Memory B cell (primary cell): ENCODE measurements at places on chromosomes 3 and 15.
A peak's percentile ranks its signal among the peaks of the same experiment; 100 is the strongest.

GRCh38 chr3:14605744-14606143 lies 45.8 kb upstream of the CCDC174 start:
- H3K27me3 ChIP-seq: peaks cover 25% of the 10 kb centered on the region
- no peaks in the 10 kb centered on the region for H3K4me1 ChIP-seq
- DNase-seq: no peak
- H3K4me3 ChIP-seq: no peak overlapping the region

DNA sequence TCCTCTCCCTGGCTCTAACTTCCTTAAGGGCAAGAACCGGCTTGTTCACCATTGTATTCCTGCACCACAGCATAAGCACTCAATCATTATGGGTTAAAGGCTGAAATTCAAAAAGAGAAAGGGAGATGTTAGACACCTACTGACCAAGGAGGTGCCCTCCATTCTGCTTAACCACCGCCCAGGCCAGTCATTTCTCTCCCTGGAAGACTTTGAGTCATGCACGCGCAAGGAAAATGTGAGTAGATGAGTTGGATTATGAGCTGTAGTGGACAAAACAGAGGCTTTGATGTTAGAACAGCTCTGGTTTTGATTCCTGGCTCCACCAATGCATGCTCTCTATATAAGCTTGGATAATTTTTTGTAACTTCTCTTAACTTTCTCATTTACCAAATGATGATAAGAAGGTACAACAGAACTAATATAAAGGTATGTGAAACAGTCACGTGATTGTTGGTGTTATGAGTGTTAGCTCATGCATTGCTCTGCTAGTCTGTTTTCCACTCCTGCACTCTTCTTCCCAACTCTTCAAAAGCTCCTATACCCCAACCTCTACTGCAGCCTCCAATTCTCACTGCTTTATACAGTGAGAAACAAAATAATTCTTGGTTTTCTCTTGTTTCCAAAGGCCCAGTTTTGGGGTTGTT lies 148.4 kb upstream of the ATP11B start:
- no peak overlapping the region for H3K4me3 ChIP-seq
- no peak for DNase-seq
- H3K36me3 ChIP-seq: peaks cover 3% of the 10 kb centered on the region
- H3K27ac ChIP-seq: no peak overlapping the region
- H3K27me3 ChIP-seq: peaks cover 14% of the 10 kb centered on the region
- no peaks in the 10 kb centered on the region for H3K4me1 ChIP-seq

- no peak overlapping the region for H3K4me3 ChIP-seq
- H3K27ac ChIP-seq: no peak overlapping the region
- H3K36me3 ChIP-seq: no peaks in the 10 kb centered on the region
These were observed 40.8 kb downstream of the MGLL start for GRCh38 chr3:127781411-127782001.

DNA sequence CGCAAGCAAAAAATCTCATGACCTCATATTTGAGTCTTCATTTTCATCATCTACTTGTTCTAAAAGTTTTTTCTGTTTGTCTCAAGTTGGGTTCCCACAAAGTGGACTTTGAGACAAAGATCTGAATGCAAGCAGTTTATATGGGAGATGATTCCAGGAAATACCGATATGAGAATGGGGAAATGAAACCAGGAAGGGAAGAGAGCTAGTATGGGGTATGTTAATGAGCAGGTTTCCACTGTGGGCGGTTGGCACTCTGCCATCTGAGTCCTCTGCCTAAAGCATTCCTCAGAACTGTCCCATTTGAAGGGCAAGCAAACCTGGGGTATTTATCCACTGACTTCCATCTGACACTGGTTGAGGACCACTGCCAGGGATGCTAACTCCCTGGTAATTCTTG lies 8.8 kb downstream of the ADPRH start:
- H3K27ac ChIP-seq: peak overlapping the region; percentile 86
- H3K4me3 ChIP-seq: peak overlapping the region; percentile 78
- DNase-seq: no peak
- peaks cover 15% of the 10 kb centered on the region for H3K36me3 ChIP-seq
- no peaks in the 10 kb centered on the region for H3K27me3 ChIP-seq
- peaks cover 26% of the 10 kb centered on the region for H3K4me1 ChIP-seq

GRCh38 chr15:35481064-35481463 lies 64.9 kb downstream of the DPH6 start:
- DNase-seq: no peak
- H3K27ac ChIP-seq: no peak overlapping the region
- H3K36me3 ChIP-seq: peaks cover 13% of the 10 kb centered on the region
- no peaks in the 10 kb centered on the region for H3K4me1 ChIP-seq
